ENCODE measurements at places on chromosomes 7 and 10. TPM values are rescaled to one million over a fixed set of nuclear protein-coding genes. Genes with fewer than 3 reads are reported as not detected.

Gene VSTM4
- total RNA-seq: 22.1 TPM

Gene GATA3
- 2.9 TPM for total RNA-seq

Gene FAM25A
- not detected for total RNA-seq

Gene BTBD16
- total RNA-seq: not detected

Gene IQCE
- 12.9 TPM for total RNA-seq
